ENCODE measurements at places on chromosomes 6 and 20. TPM values are rescaled to one million over a fixed set of nuclear protein-coding genes. Genes with fewer than 3 reads are reported as not detected.
A peak's percentile ranks its signal among the peaks of the same experiment; 100 is the strongest.

GRCh38 chr6:89117211-89118108, at the start of gene SRSF12:
TSS of gene SRSF12 (minus strand) at chr6:89118071. CDS start at chr6:89117887, 184 bp downstream.
- no peaks in the 10 kb centered on the region for H3K36me3 ChIP-seq
- H3K4me1 ChIP-seq = peaks cover 9% of the 10 kb centered on the region
- H3K4me3 ChIP-seq = peak within 1 kb of the TSS; percentile 74
- DNase-seq = peak; percentile 62
- peaks cover 49% of the 10 kb centered on the region for H3K27me3 ChIP-seq

GRCh38 chr20:40702504-40702903, 13.5 kb upstream of the MAFB start:
- peaks cover 13% of the 10 kb centered on the region for H3K27me3 ChIP-seq
- DNase-seq = no peak
- no peak overlapping the region for H3K27ac ChIP-seq
- no peak overlapping the region for H3K4me3 ChIP-seq
- peaks cover 11% of the 10 kb centered on the region for H3K4me1 ChIP-seq

VIP gene
- total RNA-seq = not detected

LY86 gene
- 0.16 TPM for total RNA-seq
